ENCODE measurements at places on chromosomes 12 and 14. TPM values are rescaled to one million over a fixed set of nuclear protein-coding genes. Genes with fewer than 3 reads are reported as not detected.

TMEM30B gene
- 2.4 TPM for total RNA-seq

NID2 gene
- total RNA-seq, result 382 TPM

OAS1 gene
- total RNA-seq, result 0.75 TPM

BMP4 gene
- total RNA-seq, result 8.6 TPM

EPS8 gene
- 244 TPM for total RNA-seq

CDC42BPB gene
- 79.0 TPM for total RNA-seq

DPY19L2 gene
- 2.0 TPM for total RNA-seq

SPTB gene
- total RNA-seq, result under 0.01 TPM

TOMM20L gene
- not detected for total RNA-seq

BICD1 gene
- 18.4 TPM for total RNA-seq

FGF6 gene
- not detected for total RNA-seq

CLECL1 gene
- total RNA-seq, result not detected

GLT1D1 gene
- not detected for total RNA-seq

KRT3 gene
- not detected for total RNA-seq

ACOT6 gene
- total RNA-seq, result not detected

PPP2R5C gene
- 89.3 TPM for total RNA-seq

MAP1LC3B2 gene
- 0.53 TPM for total RNA-seq

ERP27 gene
- 0.13 TPM for total RNA-seq

CAPS2 gene
- total RNA-seq, result 15.9 TPM

CLEC4A gene
- total RNA-seq, result 0.31 TPM

RAD9B gene
- 1.2 TPM for total RNA-seq
